HS-5 (cell line): ENCODE measurements at places on chromosomes 3 and 15.

- no peak for DNase-seq
Observed at GRCh38 chr15:92122259-92122658, 268.8 kb downstream of the SLCO3A1 start.

- no peak for DNase-seq
Observed at GRCh38 chr3:197010556-197011351, 18.9 kb downstream of the MELTF start.

DNA sequence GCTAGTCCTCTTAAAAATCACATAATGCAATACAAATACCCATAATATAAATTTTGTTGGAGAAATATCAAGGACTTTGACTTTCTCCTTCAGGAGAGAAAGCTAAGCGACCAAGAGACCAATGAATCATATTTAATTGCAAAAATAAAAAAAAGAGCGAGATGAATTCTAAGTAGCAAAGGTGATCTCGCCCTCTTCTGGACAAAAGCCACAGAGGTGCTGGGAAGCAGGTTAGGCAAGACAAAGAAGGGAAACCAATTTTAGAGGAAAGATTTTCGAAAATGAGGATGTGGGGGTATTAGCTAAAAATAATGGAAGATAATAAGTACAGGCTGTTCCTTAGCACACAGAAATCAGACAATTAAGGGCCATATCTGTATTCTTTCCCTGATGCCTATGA is 111.4 kb upstream of the PLAAT1 start:
- DNase-seq = no peak

GRCh38 chr15:54571576-54571975 is 593.3 kb downstream of the UNC13C start:
- no peak for DNase-seq

GRCh38 chr15:57223345-57223744 is 153.0 kb upstream of the CGNL1 start:
- DNase-seq = no peak
